CD4-positive, alpha-beta T cell treated with Interferon alpha-2 for 1 hour (primary cell): ENCODE measurements at places on chromosomes 2 and 18.

GRCh38 chr2:107146181-107146580 lies 260.2 kb upstream of the ST6GAL2 start:
- DNase-seq: no peak

- no peak for DNase-seq
Measured at GRCh38 chr2:66576561-66577320, 141.8 kb downstream of the MEIS1 start.

GRCh38 chr2:26735883-26736588 lies 28.0 kb upstream of the SLC35F6 start:
- DNase-seq: no peak

DNA sequence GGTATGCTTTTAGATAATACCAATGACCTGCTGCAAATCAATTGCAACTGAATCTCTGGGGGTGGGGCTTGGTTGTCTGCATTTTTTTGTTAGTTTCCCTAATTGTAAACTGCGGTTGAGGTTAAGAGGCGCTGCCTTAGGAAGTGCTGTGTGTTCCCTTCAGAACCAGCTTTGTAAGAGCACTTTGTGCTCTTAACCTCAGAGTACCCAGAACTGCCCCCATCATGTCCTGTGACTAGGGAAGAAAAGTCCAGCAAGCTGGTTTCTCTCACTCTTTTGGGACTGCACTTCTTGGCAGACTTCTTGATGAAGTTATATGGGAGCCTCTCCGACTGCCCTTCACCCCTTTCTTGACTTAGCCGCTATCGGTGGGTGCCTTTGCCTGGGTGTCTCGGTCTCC lies 245.5 kb upstream of the CXCR4 start:
- no peak for DNase-seq

GRCh38 chr2:128817171-128817570 lies 498.5 kb upstream of the HS6ST1 start:
- DNase-seq: no peak

DNA sequence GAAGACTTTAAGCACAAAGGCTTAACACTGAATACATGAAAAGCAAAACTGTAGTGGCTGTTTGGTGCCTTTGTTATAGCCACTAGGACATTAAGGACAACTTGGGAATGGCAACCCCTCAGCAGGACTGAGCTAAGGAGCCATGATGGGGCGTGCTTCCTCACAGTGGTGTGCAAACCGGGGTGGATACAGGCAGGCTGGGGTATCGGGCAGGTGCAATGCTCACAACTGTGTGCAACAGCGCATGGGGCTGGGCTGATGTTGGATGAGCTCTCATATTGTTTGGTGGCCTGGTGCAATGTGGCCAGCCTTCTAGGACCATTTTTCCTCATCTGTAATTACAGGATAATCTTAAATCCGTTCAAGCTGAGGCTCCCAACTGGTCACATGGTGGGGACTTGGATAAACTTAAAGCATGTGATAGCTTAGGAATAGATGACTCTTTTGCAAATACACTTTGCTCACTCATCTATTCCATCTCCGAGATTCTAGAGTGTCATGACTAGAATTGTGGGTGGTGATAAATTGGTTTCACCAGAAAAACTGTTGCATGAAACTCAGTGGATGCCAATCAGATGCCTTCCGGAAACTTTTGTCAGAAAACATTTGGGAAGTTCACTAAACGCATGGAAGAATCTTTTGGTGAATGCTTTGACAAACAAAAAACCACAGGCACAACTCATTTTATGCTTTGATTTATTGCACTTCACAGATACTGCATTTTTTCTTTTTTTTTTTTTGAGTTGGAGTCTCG lies 116.5 kb downstream of the PXDN start:
- DNase-seq: no peak

DNA sequence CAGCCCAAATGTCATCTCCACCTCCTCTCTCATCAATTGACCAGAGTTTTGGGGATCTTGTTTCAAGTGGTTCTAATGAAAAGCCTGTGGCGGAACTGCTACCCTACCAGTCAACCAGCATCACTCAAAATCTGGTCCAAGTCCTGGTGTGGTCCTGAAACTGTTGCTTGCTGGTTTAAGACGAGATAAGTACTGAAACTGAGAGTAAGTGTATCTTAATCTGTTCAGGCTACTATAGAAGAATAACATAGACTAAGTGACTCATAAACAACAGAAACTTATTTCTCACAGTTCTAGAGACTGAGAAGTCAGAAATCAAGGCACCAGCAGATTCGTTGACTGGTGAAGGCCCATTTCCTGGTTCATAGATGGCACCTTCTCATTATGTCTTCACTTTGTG lies 879 bp upstream of the GALNT5 start:
- no peak for DNase-seq
